ENCODE measurements at places on chromosomes 2 and 18. TPM values are rescaled to one million over a fixed set of nuclear protein-coding genes. Genes with fewer than 3 reads are reported as not detected.

DNA sequence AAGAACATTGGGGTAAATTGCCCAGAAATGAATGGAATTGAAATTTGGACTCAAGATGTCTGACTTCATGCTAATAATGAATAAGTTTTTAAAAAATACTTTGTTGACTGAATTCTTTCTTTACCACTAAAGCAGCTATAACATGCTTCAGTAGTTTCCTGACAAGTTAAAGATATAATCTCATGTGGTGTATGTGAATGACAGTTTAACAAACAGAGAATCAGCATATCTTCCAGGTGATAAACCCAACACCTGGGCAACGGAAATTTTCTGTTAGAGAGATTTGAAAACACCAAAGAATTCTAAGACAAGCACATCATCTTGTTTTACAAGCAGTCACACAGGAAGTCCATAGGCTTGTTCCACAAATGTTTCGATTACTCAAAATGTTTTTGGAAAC lies 372.6 kb upstream of the VRK2 start:
- no peak for DNase-seq

- no peak for DNase-seq
Observed at GRCh38 chr2:64017811-64018700, 1.2 kb downstream of the VPS54 start.

DNA sequence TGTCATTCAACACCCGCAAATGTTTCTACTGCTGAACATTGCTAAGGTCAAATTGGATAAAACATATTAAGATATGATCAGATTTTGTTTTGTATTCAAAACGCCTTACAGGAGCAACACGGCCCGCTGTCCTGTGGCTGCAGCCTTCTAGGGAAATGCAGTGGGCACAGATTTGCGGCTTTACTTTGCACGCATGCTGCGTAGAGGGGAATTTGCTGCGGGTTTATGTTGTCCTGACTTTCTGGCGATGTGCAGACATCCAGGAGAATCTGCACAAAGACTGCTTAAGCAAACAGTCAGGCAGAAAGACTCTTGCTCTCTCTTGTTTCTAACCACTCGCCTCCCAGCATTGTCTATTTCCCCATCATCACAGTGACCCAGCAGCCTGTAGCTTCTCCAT lies 88.3 kb downstream of the LRRC30 start:
- no peak for DNase-seq

DNA sequence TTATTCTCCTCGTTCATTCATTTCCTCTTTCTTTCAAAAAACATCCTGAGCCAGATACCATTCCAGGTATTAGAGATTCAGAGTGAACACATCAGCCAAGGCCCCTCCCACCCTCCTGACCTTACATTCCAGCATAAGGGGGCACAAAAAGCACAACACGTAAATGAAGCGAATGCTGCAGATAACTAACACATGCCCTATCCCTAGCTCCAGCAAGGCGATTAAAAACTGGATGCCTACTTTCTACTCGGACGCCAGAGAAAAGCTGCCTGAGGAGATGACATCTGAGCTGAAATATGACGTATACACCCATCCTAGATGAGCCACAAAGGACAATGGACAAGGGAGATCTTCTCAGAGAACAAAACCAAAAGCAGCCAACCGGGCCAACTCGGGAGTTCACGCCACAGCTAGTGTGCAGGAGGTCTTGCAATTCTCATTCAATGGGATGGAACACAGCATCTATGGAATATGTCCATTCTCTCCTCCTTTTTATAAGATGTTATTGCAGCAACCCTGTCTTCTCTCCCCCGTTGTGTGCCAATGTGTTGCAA lies 33.5 kb downstream of the FEZ2 start:
- no peak for DNase-seq

- no peak for DNase-seq
Observed at GRCh38 chr18:55275039-55275901, 312.7 kb downstream of the TCF4 start.

- no peak for DNase-seq
Observed at GRCh38 chr2:158194229-158194628, 92.6 kb downstream of the UPP2 start.

GRCh38 chr2:100151310-100151709 lies 8.9 kb upstream of the AFF3 start:
- DNase-seq, result no peak

GRCh38 chr18:75421656-75422055 lies 5.8 kb downstream of the SMIM21 start:
- no peak for DNase-seq

GRCh38 chr2:199228887-199229819 lies 228.6 kb downstream of the SATB2 start:
- peak; percentile 74 for DNase-seq

DNA sequence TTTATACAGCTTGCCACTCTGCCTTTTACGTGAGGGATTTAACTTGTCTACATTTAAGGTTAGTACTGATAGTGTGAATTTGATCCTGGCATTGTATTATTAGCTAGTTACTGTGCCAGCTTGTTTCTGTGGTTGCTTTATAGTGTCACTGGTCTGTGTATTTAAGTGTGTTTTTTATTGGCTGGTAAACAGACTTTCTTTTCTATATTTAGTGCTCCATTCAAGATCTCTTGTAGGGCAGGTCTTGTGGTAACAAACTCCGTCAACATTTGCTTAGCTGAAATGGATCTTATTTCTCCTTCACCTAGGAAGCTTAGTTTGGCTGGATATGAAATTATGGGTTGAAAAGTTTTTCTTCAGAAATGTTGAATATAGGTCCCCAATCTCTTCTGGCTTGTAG lies 1971.0 kb upstream of the LRRTM1 start:
- DNase-seq, result no peak

GRCh38 chr2:230694241-230694640 lies 18.4 kb upstream of the CAB39 start:
- DNase-seq, result no peak

DNA sequence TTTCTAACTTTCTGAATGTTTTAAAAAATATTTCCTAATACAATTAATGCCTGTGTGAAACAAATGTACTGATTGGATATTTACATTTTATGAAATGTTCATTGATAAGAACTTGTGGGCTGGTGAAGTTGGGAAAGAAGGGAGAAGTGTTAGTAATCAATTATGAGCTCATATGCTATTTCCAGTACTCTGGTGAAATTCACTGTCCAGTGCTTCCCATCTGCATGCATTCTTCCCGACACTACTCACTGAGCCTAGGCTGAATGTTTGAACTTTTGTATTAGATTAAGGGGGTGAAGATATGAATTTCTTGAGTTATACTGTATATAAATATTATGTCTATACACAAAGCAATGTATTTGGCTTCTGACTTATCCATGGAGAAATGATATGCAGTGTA lies 36.0 kb downstream of the SKA1 start:
- no peak for DNase-seq

- DNase-seq, result no peak
Observed at GRCh38 chr2:37306024-37306423, 18.6 kb downstream of the PRKD3 start.

GRCh38 chr18:43314941-43315340 lies 37.7 kb upstream of the SYT4 start:
- DNase-seq, result no peak

DNA sequence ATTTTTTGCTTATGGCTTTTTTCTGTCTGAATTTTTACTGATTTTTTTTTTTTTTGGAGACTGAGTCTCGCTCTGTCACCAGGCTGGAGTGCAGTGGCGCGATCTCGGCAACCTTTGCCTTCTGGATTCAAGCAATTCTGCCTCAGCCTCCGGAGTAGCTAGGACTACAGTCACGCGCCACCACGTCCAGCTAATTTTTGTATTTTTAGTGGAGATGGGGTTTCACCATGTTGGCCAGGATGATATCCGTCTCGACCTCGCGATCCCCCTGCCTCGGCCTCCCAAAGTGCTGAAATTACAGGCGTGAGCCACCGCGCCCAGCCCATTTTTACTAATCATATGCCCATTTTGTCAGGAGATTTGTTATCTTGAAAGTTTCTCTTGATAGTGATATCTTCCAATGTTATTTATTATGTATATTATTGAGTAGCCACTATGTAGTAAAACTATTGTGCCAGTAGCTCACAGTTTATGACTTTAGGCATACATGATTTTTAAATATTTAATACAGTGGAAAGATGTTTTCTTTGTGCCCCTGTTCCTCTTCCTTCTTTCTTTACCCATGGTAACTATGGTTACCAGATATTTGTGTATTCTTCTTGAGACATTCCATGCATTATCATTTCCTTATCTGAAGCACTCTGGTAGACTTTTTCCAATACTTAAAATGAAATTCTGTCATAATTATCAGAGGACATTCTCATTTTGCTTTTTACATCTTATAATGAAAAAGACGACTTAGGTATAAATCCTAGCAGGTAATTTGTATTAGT lies 2.1 kb downstream of the HAT1 start:
- DNase-seq, result no peak

DNA sequence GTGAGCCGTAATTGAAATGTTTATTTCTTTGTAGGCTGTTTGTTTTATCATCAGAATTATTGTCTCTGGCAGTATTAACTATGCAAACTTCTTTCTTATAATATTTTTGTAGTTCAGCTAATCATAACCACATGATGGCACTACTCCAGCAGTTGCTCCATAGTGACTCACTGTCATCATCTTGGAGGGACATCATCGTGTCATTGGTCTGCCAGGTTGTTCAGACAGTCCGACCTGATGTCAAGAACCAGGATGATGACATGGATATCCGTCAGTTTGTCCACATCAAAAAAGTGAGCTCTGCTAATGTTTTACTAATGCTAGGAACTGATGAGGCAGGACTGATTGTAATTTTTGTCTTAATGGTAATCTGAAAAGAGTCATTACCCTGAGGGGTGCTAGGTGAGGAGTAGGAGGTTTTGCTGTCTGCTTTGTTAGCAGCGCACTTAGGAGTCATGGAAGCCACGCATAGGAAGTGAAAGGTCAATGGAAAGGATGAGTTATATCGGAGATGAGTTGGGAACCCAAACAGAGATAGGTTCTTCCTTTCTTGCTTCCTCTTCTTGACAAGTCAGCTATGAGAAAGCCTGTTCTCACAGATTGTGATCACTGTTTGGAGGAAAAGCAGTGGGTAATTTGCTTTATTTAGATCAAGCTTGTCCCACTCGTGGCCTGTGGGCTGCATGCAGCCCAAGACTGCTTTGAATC lies 49.2 kb downstream of the PIKFYVE start:
- DNase-seq, result no peak

GRCh38 chr2:241280291-241280690 lies 35.2 kb downstream of the HDLBP start:
- no peak for DNase-seq

DNA sequence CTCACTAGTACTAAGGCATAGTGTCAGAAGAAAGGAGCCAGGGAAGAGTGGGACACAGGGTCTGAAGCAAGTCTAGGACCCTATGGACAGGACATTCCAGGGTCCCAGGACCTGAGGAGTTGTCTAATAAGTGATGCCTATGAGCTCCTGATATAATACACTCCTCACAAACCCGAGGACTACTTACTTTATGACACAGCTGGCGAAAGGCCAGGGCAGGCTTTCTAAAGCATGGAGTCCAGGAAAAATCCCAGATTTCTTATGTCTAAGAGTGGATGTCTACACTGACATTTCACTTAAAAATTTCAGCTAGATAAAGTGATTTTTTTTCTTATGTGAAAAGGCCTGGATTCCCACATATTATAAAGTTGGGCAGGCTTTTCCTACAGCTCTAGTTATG lies 502.2 kb upstream of the SETBP1 start:
- DNase-seq, result no peak

DNA sequence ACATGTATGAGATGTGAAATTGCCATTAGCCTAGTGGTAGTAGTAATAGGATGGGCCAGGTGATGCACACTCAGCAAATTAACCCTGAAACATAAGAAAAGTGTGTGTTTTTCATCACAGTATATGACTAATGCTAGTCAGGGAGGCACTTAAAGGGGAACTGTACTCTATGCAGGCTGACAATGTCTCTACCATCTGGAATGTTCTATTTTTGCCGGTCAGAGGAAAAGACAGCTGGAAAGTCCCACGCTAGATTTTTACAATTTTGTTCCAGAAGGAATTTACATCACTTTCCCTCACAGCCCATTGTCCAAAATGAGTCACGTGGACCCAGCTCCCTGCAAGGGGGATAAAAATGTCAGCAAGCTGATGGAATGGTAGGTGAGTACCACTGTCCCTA lies 746.3 kb upstream of the CHAC2 start:
- DNase-seq, result peak; percentile 31

DNA sequence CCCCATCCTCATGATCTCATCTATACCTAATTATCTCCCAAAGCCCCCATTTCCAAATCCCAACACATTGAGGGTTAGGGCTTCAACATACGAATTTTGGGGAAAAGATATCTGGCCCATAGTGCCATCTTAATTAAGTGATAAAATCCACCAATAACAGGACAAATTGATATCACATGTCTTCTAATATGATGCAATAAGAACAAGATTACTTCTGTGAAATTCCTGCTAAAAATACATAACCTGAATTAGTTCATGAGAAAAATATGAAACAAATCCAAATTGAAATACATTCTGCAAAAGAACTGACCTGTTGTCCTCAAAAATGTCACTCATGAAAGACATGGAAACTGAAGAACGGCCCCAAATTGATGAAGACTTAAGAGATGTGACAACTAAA lies 28.8 kb downstream of the FOXI3 start:
- DNase-seq, result no peak

DNA sequence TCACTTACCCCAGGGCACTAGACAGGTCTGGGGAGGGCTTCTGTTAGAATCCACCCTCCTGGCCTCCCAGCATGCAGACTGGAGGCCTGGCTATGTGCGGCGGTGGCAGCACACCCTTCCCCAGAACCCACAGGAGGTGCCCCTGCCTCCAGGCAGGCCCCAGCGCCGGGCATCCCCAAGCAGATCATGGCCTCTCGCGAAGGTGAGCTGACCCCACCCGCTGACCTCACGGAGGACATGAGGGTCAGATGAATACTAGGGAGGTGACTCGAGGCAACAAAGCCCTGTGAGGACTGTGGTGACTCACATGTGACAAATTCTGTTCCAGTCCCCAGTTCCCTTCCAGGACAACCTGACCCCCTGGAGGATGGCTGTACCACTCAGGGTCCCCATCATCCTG lies 1.9 kb downstream of the MAB21L4 start:
- DNase-seq, result no peak

- DNase-seq, result no peak
Observed at GRCh38 chr2:232377319-232377718, 1.2 kb upstream of the ALPP start.

GRCh38 chr2:145849466-145849865 lies 1329.5 kb upstream of the ZEB2 start:
- DNase-seq, result no peak

Gene CCNYL1
- 9.6 TPM for polyA plus RNA-seq

Gene ITGA4
- polyA plus RNA-seq, result 17.6 TPM

Gene GKN1
- polyA plus RNA-seq, result not detected

Gene UGT1A4
- not detected for polyA plus RNA-seq

Gene EML6
- 0.36 TPM for polyA plus RNA-seq

Gene QPCT
- 18.1 TPM for polyA plus RNA-seq

Gene DYNAP
- polyA plus RNA-seq, result not detected

Gene IGFBP2
- polyA plus RNA-seq, result 142 TPM

Data from BJ (cell line).